ENCODE measurements at places on chromosomes 3 and 15.

- no peak for DNase-seq
Measured at GRCh38 chr3:53195602-53196574, 34.9 kb downstream of the PRKCD start.

DNA sequence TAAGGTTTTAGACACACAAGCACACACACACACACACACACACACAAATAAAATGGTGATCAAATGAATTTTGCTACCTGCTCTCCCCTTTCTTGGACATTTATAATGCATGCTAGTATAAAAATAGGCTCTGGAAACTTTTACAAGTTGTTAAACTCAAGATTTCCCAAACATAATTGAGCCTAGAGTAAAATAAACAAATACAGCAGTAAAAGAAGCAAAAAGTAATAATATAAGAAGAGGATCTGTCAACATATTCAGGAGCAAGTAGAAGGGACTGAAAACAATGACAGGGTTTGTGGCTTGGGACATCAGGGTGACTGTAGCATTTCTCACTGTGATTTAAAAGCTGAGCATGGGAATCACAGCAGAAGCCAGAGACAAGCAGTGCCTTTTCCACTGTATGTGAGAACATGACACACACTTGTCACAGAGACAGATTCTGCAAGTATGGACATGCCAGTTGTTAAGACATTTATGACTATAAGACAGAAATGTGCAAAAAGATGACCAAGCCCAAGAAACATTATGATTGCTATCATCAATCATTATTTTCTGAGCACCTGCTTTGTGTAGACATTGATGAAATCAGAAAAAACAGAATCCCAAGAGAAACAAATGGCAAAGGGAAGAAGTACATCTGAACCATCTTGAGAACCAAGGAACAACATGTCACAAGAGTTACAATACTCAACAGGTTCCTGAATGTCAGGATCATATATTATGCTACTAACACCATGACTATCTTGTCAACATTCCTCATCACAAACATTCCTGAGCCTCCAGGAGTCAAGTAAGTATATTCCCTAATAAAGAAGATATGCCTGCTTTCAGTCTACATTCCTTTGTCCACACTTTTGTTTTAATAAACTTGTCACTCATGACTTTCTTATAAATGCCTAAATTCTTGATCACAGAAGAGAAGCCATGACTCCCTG, 7.1 kb downstream of the THRB start:
- no peak for DNase-seq

GRCh38 chr3:187252311-187252710, 39.2 kb downstream of the MASP1 start:
- DNase-seq, result no peak

GRCh38 chr3:86634361-86634760, 356.6 kb downstream of the VGLL3 start:
- no peak for DNase-seq

DNA sequence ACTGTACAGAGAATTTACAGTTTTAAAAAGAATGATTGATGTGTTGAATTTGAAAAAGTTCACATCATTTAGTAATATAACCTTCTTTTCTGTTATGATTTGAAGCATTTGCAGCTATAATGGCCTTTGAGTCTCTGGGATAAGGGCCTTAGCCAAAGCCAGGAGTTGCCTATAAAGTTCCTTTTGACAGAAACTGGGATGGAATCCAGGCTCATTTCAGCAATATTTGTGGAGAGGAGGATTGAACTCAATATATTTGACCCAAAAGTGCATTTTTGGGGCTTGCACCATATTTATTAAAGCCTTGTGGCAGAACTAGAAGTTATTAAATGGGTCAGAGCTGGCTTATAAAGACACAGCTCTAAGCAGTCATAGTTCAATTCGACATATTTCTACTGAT, 348.7 kb upstream of the EPHA3 start:
- DNase-seq, result no peak

- DNase-seq, result no peak
Measured at GRCh38 chr3:159237226-159237625, 435.4 kb downstream of the MFSD1 start.

DNA sequence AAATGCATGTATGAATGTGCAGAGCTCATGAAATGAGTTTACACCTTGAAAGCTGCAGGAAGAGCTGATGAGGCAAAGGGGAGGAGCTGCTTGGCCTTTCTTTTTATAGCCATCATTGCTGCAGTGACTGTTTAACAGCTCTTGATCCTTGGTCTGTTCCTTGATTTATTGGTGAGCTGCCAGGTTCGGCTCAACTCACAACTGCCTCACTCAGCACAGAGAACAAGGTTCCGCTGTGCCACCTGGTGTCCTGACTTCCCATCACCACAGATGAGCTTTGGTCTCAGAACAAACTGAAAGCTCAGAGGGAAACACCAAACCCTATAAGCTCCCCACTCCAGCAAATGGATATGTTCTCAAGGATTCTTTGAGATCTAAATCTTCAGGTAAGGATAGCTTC, 626.1 kb downstream of the MAGI1 start:
- no peak for DNase-seq

- no peak for DNase-seq
Measured at GRCh38 chr15:77821188-77821958, 188.7 kb upstream of the LINGO1 start.

GRCh38 chr15:61449186-61449702, 220.1 kb upstream of the RORA start:
- no peak for DNase-seq
